ENCODE measurements at places on chromosomes 16 and 17.
A peak's percentile ranks its signal among the peaks of the same experiment; 100 is the strongest.

DNA sequence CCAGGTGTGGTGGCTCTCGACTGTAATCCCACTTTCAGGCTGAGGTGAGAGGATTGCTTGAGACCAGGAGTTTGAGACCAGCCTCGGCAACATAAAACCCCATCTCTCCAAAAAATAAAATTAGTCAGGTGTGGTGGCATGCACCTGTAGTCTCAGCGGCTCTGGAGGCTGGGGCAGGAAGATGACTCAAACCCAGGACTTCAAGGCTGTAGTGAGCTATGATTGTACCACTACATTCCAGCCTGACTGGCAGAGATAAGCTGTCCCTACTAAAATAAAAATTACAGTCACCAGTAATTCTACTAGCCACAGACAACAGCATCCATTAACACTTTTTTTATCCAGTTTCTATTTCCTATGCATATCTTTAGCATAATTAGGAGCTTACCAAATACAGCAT lies 176.3 kb downstream of the CPPED1 start:
- DNase-seq: no peak

- no peak for DNase-seq
Measured at GRCh38 chr16:27839419-27839818, 224.1 kb downstream of the GSG1L start.

- DNase-seq: no peak
Measured at GRCh38 chr16:74186561-74186971, 110.0 kb upstream of the PSMD7 start.

DNA sequence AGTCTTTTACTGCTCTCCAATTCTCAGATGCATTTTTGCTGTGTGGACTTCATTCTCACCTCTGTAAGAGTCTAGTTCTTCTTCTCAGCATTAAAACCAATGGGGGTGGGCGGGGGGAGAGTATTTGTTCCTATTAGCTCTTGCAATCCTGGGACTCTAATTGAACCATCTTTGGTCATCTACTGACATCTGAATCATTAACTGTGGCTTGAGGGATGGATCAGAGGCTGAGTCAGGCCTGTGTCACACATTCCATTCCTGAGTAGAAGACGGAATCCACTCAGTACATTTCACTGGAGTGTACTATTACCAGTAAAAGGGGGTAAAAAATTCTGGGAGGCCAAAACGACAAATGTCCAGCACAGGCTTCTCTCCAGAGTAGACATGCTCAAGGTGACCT lies 12.8 kb upstream of the ZNF23 start:
- DNase-seq: no peak

- DNase-seq: peak; percentile 82
Measured at GRCh38 chr17:39238311-39238972, 12.7 kb upstream of the STAC2 start.
